ENCODE measurements at places on chromosomes 3 and 15.

DNA sequence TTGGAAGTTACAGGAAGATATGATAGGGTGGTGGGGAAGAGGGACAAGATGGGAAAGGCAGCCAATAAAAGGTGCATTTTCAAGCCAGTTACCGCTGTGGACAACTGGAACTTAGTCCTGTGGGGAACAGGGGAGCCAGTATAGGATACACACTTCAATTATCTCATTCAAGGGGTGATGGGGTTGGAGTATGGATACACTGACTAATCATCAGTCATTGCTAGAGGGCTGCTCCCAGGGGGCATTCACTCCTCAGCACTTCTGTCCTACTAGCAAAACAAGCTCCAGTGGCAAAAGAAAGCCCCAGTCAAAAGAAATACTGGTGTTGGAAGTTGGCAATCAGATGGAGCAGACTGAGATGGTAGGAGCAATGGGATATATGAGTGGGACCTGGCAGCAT is 183.4 kb upstream of the GADL1 start:
- no peak for DNase-seq

DNA sequence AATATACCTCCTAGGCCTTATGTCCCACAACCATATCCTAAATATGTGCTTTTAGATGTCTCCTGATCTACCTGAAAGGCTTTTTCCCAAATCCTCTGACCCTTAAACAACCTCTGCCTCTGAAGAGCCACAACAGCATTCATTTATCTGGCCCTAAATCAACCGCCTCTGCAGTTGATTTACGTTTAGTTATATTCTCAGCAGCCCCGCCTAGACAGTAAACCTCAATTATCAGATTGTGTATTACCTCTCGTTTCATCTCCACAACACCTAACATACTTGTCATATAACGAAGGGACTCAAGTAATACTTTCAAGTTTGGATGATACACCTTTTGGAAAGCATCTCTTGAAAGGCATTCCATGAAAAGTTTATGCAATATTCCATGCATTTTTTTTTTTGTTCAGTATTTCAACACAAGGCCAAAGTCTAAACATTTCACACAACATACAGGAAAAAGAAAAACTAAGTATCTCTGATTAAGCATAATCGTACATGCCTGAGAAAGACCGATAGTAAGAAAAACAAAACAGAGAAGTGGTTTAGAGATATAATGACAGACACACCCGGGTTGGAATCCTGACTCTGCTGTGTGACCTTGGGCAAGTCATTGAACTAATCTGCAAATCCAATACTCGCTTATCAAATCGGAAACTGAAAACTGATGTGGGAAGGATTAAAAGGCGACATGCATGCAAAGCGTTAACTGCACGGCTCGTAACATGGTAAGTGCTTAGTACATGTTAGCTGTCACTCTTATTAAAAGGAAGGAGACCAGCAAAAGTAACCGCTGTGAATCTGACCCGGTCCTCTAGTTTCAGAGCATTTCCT is 778 bp downstream of the CRBN start:
- no peak for DNase-seq

DNA sequence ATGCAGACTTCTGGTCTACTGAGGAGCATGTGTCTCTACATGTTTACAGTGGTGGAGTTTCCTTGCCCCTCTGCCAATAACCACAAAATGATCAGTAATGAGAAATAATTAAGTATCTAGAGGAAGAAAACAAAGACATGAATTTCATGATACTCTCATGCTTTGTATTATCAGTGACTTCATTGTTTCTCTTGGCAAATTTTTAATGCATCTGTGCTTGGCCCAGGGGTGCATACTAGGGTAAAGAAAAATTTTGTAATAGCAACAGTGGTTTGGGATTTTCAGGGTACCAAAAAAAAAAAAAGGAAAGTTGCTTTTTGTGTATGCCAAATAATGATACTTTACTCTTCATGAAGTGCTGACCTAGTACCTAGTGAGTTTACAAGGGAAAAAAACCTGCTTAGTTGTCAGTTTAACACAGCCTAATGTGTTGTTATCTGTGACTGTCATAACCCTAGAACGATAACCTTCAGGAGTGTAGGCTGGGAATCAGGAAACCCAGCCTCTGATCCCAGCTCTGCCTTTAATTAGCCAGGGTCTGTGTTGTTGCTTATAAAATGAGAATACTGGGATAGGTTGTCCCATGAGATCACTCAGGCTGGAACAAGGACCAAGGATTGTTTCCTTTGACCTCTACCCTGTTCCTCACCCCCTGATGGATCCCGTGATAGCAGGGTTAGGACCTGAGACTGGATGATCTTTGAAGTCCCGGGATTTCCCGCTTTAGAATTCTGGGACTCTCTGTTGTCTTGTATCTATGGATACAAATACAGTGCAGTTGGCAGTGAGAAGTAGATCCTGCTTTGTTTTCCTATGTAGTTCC is 117.5 kb downstream of the CMSS1 start:
- no peak for DNase-seq

GRCh38 chr15:37103163-37103435 is 2.8 kb upstream of the MEIS2 start:
- DNase-seq: no peak

DNA sequence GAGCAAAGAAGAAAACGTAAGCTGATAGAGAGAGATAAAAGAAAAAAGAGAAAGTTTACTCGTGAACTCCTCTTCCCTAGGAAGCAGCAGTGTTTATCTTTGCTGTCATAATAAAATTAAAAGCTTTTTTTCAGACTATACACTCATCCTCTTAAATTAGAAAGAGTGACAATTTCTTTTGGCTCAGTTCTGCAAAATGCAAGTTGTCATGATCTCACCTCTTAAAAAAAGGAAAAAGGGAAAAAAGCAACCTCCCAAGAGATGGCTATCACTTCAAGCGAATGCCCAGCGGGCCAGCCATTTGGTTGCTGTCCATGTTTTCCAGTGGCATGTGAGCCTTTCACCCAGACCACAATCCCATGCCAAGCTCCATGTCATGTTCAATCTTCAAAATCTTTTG is 7.0 kb upstream of the THBS1 start:
- no peak for DNase-seq

DNA sequence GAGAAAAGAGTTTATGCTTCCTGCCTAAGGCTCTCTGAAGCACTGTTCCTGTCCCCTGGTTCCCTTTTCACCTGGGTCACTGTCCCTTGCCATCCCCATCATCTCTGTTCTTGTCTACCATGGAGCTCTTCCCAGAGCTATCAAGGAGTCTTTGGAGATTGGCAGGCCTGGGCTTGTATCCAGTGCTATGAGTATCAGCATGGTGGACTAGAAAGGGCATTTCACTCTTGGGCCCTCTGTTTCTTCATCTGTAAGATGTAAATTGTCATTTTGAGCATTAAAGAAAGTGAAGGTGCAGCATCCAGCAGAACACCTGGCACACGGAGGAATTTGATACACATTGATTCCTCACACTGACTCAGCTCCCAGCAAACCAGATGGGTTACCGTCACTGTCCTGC is 388.2 kb downstream of the CACNA2D3 start:
- DNase-seq: no peak

DNA sequence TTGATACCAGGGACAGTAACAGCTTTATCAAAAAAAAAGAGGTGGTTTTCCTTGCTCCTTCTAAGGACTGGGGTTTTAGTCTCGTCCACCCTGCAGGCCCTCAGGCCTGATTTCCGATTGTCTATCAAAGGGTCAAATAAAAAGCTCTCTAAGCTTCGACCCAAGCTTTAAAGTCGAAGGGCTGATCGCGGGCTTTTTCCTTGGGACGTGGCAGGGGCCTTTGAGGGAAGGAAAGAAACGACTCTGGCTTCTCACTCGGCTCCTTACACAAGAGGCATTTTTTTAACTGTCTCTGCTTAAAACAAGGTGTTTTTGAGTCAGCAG is 354 bp upstream of the KLHL24 start:
- DNase-seq: no peak

DNA sequence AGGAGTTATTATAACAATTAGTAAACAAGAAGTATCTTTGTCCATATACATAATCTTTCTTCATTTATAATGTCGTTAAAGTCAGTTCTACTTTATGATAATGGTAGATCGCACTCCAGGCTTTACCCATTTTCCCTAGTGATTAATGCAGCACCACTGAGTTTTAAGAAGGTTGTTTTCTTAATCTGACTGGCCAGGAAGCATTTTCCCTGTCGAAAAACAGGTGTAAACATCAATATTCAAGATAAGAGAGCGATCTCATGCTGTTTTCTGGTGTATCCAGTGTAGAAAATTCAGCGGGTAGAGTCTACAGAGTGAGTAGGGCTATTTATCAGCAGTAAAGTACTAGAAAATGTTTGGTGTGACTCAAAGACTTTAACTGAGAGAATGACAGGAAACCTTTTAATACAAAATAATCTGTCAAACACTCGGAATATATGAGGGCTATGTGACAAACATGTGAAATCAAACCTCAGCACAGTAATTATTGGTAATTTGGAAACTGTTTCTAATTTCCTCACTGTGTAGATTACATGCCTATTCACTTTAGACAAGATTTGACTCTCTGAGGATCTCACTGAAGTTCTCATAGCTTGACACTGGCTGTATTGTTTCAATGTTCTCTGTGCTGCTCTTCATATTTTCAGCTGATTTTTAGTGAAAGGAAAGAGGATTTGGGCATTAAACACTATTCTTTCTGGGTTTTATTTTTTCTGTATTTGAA is 1013.2 kb downstream of the VGLL3 start:
- no peak for DNase-seq

DNA sequence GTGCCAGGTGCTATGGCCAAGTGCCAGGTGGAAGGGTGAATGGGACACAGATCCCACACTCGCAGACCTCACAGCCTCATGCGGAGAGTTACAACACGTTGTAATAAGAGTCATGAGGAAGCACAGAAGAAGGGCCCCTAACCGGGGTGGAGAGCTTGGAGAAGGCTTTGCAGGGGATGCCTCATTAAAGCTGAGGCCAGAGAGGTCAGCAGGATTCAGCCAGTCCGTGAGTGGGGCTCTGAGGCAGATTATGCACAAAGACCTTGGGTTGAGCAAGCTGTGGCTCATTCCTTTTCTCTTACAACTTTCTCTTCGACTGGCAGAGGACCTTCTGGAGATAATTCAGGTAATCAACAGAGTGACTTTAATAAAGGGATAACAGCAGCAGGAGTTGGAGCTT is 65.3 kb upstream of the SNRK start:
- no peak for DNase-seq

DNA sequence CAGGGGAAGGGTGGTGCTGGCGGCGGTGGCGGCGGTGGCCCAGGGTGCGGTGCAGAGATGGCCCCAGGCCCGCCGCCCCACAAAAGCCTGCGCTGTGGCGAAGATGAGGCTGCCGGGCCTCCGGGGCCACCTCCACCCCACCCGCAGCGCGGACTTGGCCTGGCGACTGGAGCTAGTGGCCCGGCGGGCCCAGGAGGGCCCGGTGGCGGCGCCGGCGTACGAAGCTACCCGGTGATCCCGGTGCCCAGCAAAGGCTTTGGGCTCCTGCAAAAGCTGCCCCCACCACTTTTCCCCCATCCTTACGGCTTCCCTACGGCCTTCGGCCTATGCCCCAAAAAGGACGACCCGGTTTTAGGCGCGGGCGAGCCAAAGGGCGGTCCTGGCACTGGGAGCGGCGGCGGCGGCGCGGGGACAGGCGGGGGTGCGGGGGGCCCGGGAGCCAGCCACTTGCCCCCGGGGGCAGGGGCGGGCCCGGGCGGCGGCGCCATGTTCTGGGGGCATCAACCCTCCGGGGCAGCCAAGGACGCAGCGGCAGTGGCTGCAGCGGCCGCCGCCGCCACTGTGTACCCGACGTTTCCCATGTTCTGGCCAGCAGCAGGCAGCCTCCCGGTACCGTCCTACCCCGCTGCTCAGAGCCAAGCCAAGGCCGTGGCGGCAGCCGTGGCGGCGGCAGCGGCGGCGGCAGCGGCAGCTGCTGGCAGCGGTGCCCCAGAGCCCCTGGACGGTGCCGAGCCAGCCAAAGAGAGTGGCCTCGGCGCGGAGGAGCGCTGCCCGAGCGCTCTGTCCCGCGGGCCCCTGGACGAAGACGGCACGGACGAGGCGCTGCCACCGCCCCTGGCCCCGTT is 1.6 kb downstream of the SKOR1 start:
- no peak for DNase-seq

GRCh38 chr15:69848551-69849231 is 249.0 kb downstream of the TLE3 start:
- DNase-seq: no peak

- DNase-seq: no peak
Measured at GRCh38 chr15:36798366-36798765, 218.9 kb downstream of the CDIN1 start.

DNA sequence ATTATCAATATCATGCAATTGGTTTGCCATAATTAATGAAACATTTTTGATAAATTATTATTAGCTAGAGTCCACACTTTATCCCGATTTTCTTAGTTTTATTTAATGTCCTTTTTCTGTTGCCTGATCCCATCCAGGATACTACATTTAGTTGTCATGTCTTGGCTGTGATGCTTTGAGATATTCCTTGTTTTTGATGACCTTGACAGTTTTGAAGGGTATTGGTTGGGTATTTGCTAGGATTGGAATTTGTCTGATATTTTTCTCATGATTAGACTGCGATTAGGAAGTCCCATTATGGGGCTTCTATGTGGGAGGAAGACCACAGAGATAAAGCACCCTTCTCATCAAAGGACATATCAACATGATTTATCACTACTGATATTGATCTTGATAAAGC is 43.0 kb downstream of the CGNL1 start:
- no peak for DNase-seq

GRCh38 chr3:98782824-98783500 is 19.8 kb downstream of the ST3GAL6 start:
- DNase-seq: no peak

DNA sequence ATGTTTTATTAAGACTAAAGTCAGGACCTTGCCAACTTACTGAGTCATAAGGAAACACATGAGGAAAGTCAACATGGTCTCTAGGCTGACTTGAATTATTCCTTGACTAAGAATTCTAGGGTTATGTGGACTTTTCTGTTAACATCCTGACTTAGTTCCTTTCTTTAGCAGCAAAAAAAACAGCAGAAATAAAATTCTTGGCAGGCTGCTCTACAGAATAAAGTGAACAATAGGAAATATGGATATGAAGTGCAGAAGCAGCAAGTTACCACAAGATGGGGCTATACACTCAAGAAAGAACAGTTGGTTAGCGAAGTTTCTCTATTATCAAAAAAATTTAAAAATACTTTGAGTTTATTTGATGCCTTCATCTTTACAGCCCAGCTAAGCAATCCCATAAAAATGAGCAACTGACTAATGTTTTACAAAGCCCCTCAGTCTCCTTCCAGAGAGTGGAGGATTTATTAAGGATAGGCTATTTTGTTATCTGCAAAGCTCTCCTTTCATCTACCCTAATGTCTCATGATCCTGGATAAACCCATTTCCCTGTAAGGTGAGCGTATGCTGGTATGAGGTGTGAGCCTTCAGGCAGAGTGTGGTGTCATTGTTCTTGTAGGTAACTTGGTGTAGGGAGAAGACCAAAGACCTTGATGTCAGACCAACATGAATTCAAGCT is 23.1 kb upstream of the MCCC1 start:
- no peak for DNase-seq

GRCh38 chr15:54387799-54388198 is 409.6 kb downstream of the UNC13C start:
- DNase-seq: no peak

GRCh38 chr3:39407773-39408492 is 1.4 kb downstream of the RPSA start:
- no peak for DNase-seq
